ENCODE measurements at places on chromosomes 4 and X.
A peak's percentile ranks its signal among the peaks of the same experiment; 100 is the strongest.

GRCh38 chr4:152499344-152499743, 36.5 kb downstream of the FBXW7 start:
- no peak for DNase-seq

DNA sequence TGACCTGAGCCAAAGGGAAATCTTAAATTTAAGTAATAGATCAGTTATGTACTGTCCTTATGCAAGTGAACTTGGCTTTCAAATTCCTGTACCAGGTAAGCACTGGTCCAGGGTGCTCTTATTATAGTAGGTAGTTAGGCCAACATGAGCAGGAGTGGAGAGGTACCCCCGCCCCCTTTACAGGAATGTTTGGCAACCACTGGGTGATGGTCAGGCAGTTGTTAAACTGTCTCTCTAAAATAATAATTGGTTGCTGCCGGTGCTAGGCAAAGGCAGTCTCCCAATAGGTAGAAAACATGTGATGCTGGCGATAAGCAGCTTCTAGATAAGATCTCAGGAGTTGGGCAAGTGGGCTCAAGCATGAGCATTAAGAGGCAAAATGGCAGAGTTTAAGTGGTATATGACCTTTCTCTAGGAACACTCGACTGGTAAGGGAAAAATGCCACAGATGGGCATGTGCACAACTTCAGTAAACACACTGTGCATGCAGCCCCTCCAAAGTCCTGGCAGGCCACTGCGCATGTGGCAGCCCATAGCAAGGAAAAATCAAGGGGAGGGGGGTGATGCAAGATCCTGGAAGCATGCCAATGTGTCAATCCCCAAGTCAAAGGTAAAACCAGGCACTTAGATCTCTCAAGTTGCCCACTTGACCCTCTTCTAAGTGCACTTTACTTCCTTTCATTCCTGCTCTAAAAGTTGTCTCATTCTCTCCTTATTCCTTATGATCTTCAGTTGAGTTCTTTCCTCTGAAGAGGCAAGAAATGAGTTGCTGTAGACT, 1239.7 kb downstream of the C4orf33 start:
- no peak for DNase-seq

DNA sequence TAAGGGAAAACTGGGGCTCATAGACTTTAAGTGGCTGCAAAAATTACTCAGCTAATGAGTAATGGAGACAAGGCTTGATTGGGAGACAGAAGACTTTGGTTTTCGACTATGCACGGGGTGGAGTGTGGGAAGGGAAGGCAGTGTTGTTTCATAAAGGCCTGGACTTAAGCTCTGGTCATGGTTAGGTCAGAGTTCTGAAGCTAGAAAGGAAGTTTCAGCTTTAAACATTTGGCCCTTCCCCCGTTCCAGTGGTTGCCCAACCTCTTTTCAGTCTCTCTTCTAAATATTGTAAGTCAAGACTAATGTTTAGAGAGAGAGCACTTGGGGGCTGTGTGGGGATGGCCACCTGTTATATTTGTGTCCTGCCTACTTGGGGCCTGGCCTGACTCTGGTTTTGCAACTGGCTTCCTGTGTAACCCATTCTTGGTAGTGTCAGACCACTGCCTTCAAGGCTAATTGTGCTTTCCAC, 21.0 kb downstream of the MSN start:
- no peak for DNase-seq

DNA sequence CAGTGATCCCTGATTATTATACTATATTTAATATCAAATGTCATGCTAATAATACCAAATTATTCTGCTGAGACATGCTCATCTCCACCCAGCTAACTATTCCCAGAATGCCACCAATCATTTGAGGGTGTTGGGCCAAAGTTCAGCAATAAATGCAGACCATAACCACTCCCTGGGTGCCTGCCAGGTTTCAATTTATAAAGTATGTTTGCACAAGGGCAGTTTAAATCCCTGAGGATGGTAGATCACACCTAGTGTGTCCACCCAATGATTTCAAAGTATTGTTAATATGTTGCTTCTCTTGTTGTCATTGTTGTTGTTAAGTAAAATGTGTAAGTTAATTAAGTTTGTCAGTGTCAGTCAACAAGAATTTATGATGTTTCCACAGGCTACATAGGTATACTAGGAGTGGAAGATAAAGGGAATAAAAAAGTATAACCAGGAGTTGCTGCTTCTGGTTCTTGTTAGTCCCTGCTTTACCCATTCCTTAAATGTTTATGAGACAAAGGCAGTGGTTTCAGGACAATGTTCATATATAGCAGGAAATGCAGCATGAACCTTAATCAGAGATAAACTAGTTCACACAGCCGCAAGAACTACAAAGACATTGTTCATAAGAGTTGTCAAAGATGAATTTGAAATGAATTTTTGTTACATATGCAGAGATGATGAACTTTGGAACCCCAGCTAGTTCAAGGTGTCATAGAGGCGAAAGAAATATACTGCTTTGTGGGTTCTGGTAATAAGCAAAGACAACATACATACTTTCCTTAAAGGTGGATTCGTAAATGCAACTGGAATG, 25.5 kb downstream of the HPGD start:
- DNase-seq = no peak

- DNase-seq = no peak
These were observed 9.0 kb downstream of the CRMP1 start for GRCh38 chr4:5883916-5884315.

DNA sequence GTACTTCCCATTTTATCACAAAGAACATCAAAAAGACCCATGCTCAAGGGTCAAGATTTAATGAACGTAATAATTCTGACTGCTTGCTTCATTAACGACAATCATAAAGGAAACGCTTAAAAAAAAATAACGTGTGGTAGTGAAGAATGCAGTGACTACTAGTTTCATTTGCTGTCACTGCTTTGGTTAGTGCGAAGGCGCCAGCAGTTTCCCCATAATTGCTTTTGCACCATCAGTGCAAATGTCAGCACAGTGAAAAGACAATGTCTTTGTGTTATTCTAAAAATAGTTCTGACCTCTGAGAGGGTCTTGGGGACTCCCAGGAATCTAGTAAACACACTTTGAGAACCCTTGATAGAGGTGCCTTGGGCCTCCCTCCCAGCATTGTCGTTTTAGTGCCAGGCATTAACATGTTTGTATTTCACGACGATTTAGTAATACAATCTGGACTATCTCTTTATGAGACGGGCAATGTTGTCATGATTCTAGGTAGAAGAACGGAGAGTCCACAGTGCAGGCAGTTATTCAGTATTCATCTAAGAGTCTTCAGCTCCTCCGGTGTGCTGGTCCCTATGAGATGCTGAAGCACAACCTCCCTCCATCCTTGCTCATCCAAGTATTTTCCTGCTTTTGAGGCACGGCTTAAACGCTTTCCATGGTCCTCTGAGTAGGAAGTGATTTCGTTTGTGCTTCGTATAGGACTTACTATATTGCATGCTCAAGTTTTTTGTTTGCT, 71.0 kb downstream of the AFF1 start:
- DNase-seq = peak; percentile 7

DNA sequence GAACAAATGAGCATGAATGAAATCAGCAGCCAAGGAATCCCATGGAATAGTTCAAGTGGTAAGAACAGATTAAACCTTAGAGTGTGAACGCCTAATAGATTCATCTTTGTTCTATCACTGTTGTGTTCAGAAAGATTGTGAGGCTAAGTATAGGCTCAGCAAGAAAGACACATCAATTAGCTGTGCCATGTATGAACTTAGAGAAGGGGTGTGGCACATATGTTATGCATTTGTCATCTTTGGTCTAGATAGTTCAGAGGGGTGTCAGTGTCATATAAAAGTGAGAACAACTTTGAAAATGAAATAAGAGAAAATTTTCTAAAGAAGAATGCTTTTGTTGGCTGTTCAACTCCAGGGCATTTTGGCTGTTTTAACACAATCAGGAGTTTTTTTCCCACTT, 9.4 kb downstream of the DAPP1 start:
- DNase-seq = no peak

GRCh38 chr4:14218641-14219040, 591.1 kb upstream of the BOD1L1 start:
- DNase-seq = no peak

GRCh38 chrX:2325076-2325784, 175.5 kb downstream of the DHRSX start:
- no peak for DNase-seq

DNA sequence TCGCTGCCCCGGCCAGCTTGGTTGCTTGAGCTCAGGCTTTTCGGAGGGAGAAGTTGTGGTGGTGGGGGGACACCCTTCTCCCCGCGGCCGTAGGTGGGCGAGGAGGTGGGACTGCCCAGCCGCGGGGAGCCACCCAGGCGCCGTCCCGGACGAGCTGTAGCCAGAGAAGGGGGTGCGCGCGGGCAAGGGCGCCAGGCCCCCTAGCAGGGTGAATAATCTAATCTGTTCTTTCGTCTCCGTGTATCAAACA, 3.1 kb downstream of the MID1IP1 start:
- DNase-seq = no peak

- no peak for DNase-seq
These were observed 1395.7 kb downstream of the PCDH18 start for GRCh38 chr4:136136601-136137000.

DNA sequence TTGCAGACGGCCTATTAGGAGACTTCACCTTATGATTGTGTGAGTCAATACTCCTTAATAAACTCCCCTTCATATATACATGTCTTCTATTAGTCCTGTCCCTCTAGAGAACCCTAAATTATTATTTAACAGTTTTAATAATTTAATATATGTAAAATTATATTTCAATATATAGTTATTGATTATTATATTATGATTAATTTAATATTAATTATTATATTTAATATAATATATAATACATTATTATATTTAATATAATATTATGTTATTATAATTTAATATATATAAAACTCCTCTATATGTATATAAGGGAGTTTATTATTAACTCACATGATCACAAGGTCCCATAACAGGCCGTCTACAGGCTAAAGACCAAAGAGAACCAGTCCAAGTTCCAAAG, 533.2 kb downstream of the ARAP2 start:
- no peak for DNase-seq

DNA sequence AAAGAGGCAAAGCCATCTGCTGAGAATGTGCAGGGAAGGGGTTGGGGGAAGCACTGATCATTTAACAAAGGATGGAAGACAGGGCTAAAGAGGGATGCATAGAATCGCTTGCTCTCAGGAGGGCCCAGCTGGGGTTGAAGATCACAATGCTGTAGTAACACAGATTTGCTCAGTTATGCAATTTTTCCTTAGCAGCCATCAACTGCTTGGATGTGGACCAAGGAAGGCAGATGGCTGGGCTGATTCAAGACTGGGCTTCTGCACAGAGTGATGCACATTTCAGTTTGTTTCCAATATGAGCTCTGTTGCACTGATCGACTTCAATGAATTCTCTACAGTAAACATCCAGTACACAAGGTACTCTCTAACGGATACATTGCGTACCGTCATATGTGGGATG, 127.8 kb upstream of the TBL1X start:
- no peak for DNase-seq

DNA sequence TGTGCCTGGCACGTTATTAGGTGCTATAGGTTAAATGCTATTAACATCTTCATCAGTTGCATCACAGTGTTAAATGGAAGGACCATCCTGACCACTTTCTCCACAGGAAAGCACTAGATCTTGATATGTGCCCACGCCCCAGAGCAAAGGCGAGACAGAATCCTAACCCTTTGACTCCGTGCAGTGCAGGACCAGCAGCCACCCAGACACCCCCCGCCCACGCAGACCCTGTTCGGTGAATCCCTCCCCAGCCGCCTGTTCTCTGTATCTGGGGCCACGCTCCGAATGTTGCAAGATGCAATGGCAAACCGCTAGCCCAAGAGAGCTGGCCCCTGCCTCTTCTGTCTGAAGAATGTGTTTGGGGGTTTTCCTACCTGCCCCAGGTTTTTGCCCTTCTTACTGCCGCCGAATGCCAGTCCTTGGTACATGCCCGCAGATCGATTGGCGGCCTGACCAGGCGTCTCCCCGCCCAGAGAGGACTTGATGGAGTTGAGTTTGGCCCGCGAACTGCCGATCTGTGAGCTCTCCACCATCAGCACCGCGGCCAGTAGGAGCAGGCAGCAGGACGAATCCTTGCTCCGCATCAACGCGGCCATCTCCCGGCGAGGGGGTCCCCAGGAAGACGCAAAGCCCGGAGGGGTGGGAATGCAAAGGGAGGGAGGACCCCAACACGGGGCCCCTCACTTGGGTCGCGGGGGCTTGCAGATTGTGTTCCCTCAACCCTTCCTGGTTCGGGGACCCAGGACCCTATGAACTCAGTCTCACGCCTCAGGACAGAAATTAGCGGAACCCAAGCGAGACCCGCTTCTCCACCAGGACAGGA, 906 bp downstream of the DKK2 start:
- no peak for DNase-seq

DNA sequence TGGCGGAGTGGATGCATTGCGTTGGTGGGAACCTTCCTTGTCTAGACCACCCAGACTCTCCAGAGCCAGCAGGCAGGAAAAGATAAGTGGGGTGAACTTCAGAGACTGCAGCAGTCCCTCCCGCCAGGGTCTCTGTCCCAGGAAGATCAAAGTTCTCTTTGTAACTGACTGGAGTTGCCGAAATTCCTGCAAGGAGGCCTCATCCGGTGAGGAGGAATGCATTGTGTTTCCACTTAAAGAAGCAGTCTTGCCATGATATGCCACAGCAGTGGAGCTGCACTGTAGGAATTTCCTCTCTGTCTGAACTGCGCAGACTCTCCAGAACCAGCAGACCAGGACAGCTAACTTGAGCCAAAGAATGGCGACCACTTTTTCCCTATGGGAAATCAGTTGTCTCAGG, 1190.4 kb downstream of the TECRL start:
- no peak for DNase-seq

DNA sequence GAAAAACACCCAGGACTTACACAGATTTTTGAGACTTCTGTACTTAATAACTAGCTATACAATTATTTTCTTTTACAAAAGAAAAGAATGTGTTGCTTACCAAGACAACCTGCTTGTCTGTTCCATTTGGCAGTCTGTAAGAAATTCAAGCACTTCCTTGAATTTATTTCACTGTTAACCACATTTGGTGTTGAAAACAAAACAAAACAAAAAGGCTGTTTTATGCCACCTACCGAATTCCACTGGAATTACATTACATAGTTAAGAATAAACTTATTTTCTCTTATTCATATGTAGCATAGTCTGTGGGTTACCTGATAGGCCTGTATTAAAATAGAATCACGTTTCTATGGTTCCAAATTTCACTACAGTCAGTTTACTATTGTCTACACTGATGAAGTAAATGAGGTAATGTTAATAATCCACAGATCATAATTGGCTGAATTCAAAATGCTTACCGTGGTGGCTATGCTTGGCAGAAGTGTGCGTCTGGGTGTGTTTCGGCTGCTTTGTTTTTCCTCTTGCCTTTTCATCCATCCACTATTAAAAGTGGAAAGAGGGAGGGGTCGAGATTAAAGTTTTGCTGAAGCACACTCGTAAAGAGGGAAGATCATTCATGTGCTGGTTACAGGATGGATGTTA, at the start of gene TLR1:
Gene TLR1 (minus strand): TSS at position 138 of the 642 bp plus-strand sequence. CDS start 5,960 bp downstream, outside the sequence.
- peak; percentile 36 for DNase-seq

DNA sequence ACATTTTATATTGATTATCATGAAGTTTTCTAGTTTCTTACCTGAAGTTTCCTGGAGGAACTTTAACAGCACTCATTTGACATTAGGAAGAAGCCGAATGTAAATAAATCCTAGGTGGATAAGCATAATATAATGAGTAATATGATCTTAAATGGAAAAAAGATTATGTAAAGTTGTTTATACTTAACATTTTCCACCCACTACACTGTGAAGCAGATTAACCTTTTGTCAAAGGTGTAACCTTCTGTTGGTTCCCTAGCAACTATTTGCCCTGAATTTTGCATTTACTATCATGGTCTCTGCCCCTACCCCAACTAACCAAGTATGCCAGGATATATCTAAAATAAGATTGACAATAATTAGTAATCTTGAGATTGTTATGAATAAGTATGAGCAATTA, at the start of gene UGT2A1:
Gene UGT2A1 (minus strand): TSS at position 101 of the 400 bp plus-strand sequence. CDS start 5,603 bp downstream, outside the sequence.
- DNase-seq = no peak

Measured in HT1080 (cell line).